ENCODE measurements at places on chromosomes 2 and 18. TPM values are rescaled to one million over a fixed set of nuclear protein-coding genes. Genes with fewer than 3 reads are reported as not detected.

Gene SLC11A1
- total RNA-seq = 60.8 TPM

Gene CPO
- total RNA-seq = not detected

Gene CD8A
- 1.5 TPM for total RNA-seq

Gene CPLX4
- total RNA-seq = not detected

Gene CSRNP3
- 2.4 TPM for total RNA-seq

Gene LRRC30
- not detected for total RNA-seq

Gene VIL1
- not detected for total RNA-seq

Gene TMEM247
- not detected for total RNA-seq

Gene HOXD4
- total RNA-seq = 1.5 TPM

Gene CYP20A1
- 26.0 TPM for total RNA-seq

Data from subcutaneous adipose tissue (tissue), 4 donors.